MM.1S (cell line): ENCODE measurements at places on chromosomes 6 and 20.

DNA sequence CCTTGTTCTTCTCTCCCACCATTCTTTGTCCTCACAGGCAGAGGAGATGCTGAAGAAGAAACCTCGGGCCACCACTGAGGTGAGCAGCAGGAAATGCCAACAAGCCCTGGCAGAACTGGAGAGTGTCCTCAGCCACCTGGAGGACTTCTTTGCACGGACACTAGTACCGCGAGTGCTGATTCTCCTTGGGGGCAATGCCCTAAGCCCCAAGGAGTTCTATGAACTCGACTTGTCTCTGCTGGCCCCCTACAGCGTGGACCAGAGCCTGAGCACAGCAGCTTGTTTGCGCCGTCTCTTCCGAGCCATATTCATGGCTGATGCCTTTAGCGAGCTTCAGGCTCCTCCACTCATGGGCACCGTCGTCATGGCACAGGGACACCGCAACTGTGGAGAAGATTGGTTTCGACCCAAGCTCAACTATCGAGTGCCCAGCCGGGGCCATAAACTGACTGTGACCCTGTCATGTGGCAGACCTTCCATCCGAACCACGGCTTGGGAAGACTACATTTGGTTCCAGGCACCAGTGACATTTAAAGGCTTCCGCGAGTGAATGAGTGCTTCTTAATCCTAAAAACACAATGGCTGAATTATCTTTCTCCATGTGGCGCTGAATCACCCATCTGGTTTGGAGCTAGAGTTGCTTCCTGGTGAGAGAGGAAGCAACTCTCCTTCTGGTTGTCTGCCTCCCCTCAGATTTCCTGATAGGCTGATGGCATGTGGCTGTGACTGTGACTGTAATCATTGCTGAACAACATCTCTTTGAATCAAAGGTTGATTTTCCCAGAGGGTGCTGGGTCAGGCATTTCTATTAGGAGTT is 4.6 kb downstream of the MAD2L1BP start:
- no peak overlapping the region for H3K27ac ChIP-seq
- no peak for DNase-seq
- no peaks in the 10 kb centered on the region for H3K27me3 ChIP-seq
- no peak overlapping the region for H3K4me3 ChIP-seq
- H3K36me3 ChIP-seq: 0 out of 2 replicates have a peak, but pooled peaks cover 3% of the 10 kb centered on the region

- DNase-seq: no peak
- peaks cover 11% of the 10 kb centered on the region for H3K4me1 ChIP-seq
- no peaks in the 10 kb centered on the region for H3K27me3 ChIP-seq
- no peaks in the 10 kb centered on the region for H3K36me3 ChIP-seq
- no peak overlapping the region for H3K27ac ChIP-seq
- H3K4me3 ChIP-seq: no peak overlapping the region
Measured at GRCh38 chr6:44214307-44214706, 2.4 kb upstream of the MYMX start.

DNA sequence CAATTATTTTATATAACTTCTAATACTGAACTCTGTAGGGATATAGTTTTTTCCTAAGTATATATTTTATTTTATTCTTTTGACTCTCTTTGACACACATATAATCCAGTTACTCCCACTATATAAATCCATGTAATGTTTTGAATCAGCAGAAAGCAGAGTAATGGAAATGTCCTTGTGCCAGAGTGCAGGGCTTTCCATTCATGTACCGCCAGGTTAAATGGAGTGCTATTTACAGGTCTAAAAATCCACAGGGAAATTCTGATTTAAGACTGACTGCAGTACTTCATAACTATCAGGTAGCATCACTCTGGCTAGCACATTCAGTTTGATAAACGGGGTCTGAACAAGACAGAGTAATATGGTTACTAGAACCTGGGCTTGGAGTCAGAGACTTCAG is 626.8 kb downstream of the COL12A1 start:
- no peaks in the 10 kb centered on the region for H3K36me3 ChIP-seq
- DNase-seq: no peak
- no peaks in the 10 kb centered on the region for H3K27me3 ChIP-seq
- H3K4me1 ChIP-seq: no peaks in the 10 kb centered on the region
- no peak overlapping the region for H3K27ac ChIP-seq

GRCh38 chr6:46940433-46941226 is 18.9 kb upstream of the ADGRF5 start:
- no peaks in the 10 kb centered on the region for H3K36me3 ChIP-seq
- no peak for DNase-seq
- H3K27ac ChIP-seq: no peak overlapping the region
- no peaks in the 10 kb centered on the region for H3K4me1 ChIP-seq
- no peak overlapping the region for H3K4me3 ChIP-seq
- no peaks in the 10 kb centered on the region for H3K27me3 ChIP-seq

DNA sequence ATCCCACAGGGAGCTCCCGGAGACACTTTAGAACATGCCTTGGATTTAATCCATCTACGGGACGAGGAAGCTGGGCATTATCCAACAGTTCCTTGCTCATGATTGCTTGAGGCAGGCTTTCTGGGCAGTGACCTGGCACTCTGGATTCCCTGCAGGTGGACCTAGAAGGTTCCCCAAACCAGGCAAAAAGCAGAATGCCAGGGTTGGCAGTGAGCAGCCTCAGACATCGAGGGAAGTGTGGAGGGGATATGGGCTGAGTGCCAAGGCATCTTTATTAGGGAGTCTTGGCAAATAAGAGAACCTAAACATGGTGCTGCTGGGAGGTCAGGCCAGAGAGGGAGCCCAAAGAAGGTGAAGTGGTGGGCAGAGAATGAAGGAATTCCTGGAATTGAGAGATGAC is 158.5 kb downstream of the CD83 start:
- DNase-seq: no peak
- peak overlapping the region; percentile 73; the same call in 1 of the 2 replicates for H3K27ac ChIP-seq
- H3K27me3 ChIP-seq: no peaks in the 10 kb centered on the region
- H3K4me3 ChIP-seq: no peak overlapping the region
- H3K36me3 ChIP-seq: no peaks in the 10 kb centered on the region
